Stimulated activated CD4-positive, alpha-beta T cell treated with anti-CD3 and anti-CD28 coated beads, Interleukin-2, amount 100 ng/mL, for 48 hours (primary cell): ENCODE measurements at places on chromosomes 3 and 15.

- DNase-seq, result no peak
Measured at GRCh38 chr3:64267721-64268604, 42.7 kb upstream of the PRICKLE2 start.

- DNase-seq, result no peak
Measured at GRCh38 chr3:159634483-159634882, 354.2 kb upstream of the IL12A start.

DNA sequence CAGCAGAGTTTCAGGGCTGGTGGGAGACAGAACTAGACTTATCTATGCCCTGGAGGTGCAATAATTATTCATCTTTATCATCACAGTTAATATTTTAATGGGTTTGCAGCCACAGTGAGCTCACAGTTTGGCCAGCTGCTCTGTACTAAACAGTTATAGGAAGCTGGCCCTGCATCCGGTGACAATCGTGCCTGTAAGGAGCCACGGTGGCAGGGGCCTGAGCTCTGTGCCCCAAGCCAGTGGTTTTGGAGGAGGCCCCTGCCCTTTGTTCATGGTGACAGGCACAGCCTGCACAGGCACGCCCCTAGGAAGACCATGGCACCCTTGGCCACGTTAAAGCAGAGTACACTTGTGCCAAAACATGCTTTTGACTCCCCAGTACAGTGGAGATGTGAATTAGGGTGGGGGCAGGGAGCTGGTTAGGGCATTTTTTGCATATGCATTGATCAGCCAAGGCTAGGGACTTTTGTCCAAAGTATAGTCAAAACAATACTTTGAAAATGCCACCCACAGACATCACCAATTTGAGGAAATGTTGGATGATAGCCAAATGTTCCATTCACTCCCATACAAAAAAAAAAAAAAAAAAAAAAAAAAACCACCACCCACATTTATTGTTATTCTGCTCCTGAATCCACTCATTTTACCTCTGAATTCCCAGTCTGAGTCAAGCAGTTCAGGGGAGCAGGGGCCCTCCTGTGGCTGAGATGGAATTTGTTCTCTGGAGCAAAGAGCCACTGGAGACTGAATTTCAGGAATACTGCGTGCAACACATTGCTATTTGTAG lies 3.4 kb upstream of the RFTN1 start:
- DNase-seq, result no peak

DNA sequence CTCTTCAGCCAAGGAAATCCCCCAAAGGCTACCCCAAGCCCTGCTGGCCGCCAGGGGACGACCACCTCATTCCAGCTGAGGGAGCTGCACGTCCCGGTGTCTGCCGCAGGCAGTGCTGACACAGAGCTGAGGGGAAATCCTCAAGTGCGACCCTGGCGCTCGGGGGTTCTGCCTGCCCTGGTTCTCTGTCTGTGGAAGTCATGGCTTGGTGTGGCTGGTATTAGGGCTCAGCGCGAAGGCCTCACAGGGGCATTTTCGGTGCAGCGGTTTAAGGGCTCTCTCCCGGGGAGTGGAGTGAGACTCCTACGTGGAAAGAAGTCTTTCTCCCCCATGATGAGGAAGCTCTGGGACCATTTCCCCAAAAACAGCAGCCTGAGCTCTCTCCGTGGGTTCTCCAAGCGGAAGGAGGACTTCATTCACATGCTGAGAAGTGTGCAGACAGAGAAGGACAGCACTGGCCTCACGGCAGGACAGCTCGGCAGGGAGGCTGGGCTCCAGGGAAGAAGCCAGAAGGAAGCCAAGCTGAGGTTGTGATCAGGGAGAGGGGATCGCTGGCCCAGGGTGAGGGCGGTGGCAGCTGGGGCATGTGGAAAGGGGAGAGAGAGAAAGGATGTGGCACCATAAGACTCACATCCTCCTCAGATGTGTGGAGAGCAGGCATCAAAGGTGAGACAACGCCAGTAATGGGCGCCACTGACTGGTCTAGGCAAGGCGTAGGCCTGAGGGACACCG lies 48.6 kb downstream of the KLF15 start:
- DNase-seq, result no peak

GRCh38 chr3:177597311-177598096 lies 400.2 kb upstream of the TBL1XR1 start:
- DNase-seq, result peak; percentile 22

DNA sequence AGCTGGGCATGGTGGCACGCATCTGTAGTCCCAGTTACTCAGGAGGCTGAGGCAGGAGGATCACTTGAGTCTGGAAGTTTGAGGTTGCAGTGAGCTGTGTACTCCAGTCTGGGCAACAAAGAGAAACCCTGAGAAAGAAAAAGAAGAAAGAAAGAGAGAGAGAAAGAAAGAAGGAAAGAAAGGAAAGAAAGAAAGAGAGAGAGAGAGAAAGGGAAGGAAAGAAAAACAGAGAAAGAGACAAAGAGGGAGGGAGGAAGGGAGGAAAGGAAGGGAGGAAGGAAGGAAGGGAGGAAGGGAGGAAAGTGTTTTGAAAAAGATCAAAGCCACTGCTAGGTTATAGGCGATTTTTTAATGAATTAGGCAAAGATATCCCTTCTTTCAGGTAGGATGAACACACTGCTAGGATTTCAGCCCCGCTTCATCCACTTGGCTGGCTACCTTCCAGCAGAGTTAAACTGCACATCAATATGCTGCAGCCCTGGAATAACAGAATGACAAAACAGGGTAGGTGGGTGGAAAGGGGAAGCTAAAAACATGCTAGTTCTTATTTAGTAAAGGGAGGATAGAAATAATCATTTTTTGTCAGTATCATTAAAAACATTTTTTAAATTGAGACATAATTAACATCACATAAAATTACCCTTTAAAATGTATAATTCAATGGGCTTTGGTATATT lies 12.8 kb upstream of the PPARG start:
- no peak for DNase-seq

GRCh38 chr15:95267481-95267880 lies 1036.1 kb downstream of the MCTP2 start:
- no peak for DNase-seq

- no peak for DNase-seq
Measured at GRCh38 chr3:69212411-69213160, 90.2 kb upstream of the LMOD3 start.

- no peak for DNase-seq
Measured at GRCh38 chr3:133548090-133548489, 25.4 kb upstream of the CDV3 start.

DNA sequence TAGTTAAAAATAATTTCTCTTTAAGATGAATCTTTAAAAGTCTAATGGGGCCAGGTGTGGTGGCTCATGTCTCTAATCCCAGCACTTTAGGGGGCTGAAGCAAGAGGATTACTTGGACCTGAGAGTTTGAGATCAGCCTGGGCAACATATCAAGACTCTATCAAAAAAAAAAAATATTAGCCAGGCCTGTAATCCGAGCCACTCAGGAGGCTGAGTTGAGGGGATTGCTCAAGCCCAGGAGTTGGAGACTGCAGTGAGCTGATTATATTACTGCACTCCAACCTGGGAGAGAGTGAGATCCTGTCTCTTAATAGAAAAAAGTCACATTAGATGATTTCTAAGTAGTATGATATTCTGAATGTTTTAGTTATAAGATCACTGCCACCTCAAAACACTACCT lies 322.0 kb upstream of the MANF start:
- no peak for DNase-seq

DNA sequence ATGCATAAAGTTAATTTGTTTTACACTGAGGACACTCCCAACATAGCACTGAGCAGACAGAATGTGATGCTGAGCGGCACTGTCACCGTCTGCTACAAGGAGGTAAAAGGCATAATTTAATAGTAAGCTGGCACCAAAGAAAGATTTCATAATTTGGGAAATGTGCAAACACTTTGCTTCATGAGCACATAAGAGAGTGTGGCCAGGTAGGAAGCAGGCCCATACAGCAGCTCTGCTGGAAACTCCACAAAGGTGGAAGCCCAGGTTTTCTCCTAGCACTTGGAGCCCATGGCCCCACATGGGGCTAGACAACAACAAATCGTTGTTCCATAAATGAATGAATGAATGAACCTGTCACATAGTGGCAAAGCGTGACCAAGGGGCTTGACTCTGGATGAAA lies 68.5 kb upstream of the CACNA2D3 start:
- no peak for DNase-seq
